ENCODE measurements at places on chromosomes 6 and 20.
A peak's percentile ranks its signal among the peaks of the same experiment; 100 is the strongest.

GRCh38 chr20:16759181-16759563 lies 11.0 kb downstream of the OTOR start:
- DNase-seq: no peak

GRCh38 chr20:48350313-48350988 lies 477.3 kb downstream of the PREX1 start:
- no peak for DNase-seq

- no peak for DNase-seq
Measured at GRCh38 chr6:95686895-95687294, 109.6 kb downstream of the MANEA start.

DNA sequence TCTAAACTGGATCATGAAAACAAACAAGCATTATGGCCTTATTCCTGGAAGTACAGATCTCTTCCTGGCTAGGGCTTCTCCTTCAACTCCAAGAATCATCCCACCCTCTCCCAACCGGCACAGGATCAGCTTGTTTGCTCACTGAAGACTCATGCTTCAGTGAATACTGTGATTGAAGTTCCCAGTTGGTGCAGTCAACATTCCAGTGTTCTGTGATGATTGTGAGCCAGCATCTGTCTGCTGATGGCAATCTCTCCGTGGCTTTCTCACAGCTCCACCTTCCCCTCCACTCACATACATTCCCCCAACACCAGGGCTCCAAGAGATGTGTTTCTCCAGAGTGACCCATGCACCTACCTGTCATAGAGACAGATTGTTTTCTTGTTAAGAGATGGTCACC lies 421.3 kb upstream of the BTBD3 start:
- DNase-seq: no peak

DNA sequence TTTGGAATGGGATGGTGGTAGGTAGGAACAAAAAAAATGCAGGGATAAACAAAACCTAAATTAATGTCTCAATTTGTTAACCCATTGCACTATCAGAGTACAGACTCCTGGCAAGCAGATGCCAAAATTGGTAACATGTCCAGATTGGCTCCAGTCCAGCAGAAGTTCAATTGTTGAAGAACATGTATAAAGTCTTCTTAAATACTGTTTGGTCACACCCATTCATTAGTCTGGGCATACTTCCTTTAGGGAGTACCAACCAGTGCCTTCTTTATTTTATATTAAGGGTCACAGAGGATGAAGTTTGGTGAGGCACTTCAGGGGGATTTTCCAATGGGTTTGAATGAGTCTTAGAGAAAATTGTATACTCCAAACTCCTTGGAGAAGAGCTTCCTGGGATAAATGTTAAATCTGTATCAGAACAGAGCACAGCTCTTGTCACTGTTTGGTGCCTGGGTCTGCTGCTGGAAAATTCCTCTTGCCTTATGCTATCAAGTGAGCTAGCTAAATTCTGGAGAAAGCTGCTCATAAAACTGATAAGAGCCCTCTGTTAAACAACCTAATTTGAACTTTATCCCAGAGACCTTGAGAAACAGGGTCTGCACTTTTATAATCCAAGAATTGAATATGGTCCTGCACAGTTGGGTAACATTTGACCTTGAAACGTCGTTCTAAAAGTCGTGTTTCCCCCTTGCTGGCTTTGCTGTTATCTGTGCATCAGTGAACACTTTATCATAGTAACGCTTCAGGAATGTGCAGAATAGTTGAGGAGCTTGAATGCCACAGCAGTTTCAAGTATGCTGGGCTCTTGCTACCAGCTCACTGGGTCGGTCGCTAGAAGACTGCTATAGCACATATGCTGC lies 334.1 kb upstream of the CITED2 start:
- no peak for DNase-seq

GRCh38 chr20:63227260-63227659 lies 8.4 kb upstream of the BIRC7 start:
- DNase-seq: no peak

DNA sequence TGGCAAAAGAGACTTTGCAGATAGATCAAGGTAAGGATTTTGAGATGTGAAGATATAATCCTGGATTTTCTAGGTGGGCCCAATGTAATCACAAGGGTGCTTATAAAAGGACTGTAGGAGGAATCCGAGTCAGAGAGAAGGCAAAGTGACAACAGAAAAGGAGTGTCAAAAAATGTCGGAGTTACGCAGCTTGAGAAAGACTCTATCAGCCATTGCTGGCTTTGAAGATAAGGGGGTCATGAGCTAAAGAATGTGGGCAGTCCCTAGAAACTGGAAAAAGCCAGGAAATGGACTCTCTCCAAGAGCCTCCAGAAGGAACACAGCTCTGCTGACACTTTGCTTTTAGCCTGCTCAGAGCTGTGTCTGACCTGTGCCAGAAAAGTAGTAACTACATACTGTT lies 8.7 kb upstream of the RWDD1 start:
- no peak for DNase-seq

GRCh38 chr6:149755300-149756260 lies 6.0 kb downstream of the PCMT1 start:
- DNase-seq: no peak

DNA sequence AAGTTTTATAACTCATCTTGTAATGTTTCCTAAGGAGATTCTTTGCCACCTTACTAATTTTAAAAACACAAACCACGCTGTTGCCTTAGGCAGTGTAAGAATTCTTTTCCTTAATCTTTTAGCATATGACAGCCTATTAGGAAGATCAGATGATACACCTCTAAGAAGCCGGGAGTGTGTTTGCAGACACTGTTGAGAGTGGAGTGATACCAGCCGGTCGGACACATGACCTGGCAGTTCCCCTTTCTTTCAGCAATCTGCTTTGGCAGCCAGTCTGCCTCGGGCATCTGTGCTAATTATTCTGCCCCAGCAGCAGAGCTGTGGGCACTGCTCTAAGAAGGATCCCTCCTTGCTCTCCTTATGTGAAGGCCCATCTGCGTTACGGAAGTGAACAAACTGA lies 50.9 kb downstream of the PLCB4 start:
- no peak for DNase-seq

DNA sequence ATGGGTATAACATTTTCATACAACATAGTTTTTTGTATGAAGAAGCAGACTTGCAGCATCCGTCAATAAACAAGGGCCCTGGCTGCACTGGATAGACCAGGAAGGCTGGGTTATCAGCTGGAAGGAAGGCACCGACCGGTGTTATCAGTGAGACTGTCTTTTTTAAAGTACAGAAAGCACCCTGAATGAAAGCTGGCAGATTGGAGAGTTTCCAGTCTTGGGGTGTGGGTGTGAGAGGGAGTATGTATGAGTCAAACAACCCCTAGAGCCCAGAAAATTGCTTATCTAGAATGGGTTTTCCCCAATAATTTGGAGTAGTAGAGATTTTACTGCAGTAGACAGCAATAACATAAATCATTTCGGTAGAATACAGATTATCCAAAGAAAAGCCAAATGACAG lies 42.4 kb downstream of the TXLNB start:
- no peak for DNase-seq

DNA sequence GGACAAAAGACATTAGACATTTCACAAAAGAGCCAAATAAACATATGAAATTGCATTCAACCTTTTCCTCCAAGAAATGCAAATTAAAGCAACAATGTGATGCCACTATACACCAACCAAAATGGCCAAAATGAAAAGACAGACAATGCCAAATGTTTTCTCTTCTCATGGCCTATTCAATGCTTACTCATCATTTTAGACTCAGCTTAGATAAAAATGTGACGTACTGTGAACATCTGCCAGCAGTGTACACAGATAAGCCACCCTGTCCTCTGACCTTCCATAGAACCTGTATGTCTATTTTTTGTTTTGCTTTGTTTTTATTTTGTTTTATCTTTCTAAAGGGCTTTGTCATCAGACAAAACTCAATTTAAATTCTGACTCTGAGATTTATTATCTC lies 385.2 kb downstream of the FRK start:
- no peak for DNase-seq

GRCh38 chr6:13992417-13993055 lies 67.8 kb downstream of the RNF182 start:
- no peak for DNase-seq

DNA sequence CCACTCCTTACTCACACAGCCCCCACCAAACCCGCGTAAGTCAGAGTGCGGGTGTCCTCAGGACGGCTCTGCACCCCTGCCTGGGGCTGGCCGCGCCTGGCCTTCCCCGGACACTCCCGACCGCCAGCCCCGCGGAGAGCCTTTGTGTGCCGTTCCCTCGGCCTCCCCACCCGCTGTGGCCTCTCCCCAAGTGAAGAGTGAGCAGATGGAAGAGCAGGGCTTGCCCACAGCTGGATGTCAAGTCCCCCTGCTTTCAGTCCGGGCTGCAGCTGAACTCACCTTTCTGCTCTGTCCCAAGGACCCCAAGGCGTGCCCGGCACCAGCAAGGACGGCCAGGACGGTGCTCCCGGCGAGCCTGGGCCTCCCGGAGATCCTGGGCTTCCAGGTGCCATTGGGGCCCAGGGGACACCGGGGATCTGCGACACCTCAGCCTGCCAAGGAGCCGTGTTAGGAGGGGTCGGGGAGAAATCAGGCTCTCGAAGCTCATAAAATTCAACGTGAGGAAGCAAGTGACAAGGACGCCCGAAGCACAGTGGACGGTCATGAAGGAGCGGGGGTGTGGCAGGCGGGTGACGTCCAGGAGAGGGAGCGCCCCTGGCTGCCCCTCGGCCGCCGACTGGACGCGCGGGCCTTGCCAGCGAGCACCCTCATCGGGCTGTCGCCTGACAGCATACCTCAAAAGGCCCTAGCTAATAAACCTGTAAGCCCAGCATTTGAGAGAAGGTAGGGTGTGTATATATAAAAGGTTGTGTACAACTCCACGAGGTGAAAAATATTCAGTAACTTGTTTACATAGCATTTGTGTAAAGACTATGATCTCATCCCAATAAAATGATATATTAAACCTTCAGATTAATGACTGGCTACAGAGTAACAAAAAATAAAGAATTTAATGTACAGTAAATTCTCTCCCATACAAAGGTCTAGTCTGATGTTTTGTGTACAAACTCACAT lies 21.1 kb downstream of the TCFL5 start:
- no peak for DNase-seq

DNA sequence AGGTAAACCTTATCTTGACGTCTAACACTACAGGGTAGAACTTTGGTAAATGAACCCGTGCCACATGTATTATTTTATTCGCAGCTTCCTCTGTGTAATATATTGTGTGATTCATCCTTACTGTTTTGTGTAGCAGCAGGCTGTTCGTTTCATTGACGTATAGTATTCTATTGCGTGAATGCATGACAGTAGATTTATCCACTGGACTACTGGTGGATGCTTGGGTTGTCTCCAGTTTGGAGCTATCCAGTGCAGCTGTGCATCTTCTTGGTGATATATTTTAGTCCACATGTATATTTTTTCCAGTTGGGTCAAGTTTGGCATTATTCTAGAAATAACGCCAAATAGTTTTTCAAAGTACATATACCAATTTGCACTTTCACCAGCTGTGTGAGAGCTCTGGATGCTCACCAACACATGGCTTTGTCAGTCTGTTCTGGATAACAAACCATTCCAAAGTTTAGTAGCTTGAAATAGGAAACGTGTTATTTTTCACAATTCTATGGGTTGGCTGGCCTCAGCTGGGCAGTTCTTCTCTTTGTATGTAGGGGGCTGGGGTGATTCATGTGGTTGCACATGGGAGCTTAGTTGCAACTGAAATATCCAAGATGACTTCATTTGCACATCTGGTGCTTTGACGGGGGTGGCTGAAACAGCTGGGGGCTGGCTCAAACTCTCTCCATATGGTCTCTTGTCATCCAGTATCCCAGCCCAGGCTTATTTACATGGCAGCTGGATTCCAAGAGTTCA lies 9.3 kb downstream of the ECT2L start:
- no peak for DNase-seq

GRCh38 chr6:104682722-104683643 lies 176.7 kb downstream of the HACE1 start:
- peak; percentile 22 for DNase-seq

DNA sequence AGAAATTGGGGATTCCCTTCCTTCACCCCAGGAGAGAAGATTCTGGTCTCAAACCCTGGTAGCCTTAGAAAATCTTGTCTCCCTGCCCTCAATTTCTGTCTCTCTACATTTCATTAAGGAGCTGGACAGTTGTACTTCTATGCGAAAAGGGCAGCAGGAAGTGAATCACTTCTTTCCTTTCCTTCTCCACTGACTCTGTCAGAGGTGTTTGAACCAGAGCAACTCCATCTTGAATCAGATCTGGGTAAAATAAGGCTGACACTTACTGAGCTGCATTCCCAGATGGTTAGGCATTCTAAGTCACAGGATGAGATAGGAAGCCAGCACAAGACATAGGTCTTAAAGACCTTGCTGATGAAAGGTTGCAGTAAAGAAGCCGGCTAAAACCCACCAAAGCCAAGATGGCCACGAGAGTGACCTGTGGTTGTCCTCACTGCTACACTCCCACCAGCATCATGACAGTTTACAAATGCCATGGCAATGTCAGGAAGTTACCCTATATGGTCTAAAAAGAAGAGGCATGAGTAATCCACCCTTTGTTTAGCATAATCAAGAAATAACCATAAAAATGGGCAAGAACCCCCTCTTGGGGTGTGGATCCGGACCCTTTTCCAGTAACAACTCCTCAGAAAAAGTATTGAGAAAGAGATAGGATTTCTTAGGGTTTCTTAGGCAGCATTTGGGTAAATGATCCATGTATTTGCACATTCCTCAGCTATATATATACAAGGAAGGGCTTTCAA lies 95.8 kb upstream of the PLCB4 start:
- DNase-seq: no peak

- no peak for DNase-seq
Measured at GRCh38 chr6:147974376-147974775, 368.3 kb upstream of the SASH1 start.

- DNase-seq: no peak
Measured at GRCh38 chr20:21867353-21867752, 161.9 kb downstream of the PAX1 start.

Data from stimulated activated CD4-positive, alpha-beta T cell treated with anti-CD3 and anti-CD28 coated beads, Interleukin-1b, Interleukin-23, amount 100 ng/mL, for 1 hour (primary cell).